Fibroblast of skin of scalp (primary cell): ENCODE measurements at places on chromosomes 3 and 15.

DNA sequence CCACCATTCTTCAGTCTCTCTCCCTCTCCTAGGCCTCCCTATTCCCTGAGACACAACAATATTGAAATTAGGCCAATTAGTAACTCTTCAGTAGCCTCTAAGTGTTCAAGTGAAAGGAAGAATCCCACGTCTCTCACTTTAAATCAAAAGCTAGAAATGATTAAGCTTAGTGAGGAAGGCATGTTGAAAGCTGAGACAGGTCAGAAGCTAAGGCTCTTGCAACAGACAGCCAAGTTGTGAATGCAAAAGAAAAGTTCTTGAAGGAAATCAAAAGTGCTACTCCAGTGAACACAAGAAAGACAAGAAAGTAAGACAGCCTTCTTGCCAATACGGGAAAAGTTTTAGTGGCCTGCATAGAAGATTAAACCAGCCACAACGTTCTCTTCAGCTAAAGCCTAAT lies 41.3 kb downstream of the PPM1L start:
- DNase-seq = no peak

DNA sequence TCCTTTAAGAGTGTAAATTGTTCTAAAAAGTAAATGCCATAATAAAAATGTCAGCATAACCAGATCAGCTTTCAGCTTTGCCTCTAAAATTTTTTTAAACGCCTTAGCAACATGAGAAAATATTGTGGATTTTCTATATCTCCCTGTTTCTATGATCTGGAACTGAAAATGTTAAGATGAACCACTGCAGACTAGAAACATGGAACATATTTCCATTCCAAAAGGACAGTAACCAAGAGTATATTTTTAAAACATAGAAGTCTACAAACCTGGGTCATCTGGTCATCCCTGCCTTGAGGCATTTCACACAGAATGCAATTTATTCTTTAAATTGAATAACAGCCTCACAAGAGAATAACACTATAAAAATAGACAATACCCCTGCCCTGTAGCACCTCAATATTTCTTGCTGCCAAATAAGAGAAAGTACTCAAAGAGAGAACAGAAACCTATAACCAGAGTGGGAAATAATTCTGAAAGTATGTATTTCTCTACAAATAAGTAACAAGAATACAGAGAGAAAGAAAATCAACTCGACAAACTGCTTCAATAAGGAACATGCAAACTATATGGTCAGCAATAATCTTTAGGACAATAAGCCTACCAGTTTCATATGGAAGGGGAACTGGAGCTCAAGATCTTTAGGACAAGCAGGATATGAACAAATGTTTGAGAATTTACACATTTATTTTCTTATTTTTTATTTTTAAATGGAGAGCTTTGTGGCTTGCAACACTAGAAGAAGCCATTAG lies 949.0 kb downstream of the EPHA3 start:
- DNase-seq = no peak

DNA sequence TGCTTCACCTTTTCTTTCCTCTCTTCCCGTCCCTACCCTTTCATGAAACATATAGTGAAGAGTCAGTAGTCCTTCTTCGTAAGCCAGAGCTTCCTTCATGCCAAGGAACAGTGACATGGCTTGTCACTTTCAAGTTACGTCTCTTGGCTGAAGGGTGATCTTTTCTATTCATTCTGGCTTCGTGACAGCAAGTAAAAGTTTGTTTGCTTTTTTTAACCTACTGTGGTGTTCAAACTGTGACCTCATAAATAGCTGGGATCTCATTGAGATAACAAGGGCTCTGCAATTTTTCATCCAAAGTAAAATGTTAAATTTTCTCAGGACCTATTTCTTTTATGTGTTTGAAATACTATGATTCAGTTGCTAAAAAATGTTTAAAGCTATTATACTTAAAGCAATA lies 10.5 kb downstream of the CDIN1 start:
- peak; percentile 39 for DNase-seq

GRCh38 chr3:122325769-122326168 lies 721 bp downstream of the CSTA start:
- DNase-seq = no peak

DNA sequence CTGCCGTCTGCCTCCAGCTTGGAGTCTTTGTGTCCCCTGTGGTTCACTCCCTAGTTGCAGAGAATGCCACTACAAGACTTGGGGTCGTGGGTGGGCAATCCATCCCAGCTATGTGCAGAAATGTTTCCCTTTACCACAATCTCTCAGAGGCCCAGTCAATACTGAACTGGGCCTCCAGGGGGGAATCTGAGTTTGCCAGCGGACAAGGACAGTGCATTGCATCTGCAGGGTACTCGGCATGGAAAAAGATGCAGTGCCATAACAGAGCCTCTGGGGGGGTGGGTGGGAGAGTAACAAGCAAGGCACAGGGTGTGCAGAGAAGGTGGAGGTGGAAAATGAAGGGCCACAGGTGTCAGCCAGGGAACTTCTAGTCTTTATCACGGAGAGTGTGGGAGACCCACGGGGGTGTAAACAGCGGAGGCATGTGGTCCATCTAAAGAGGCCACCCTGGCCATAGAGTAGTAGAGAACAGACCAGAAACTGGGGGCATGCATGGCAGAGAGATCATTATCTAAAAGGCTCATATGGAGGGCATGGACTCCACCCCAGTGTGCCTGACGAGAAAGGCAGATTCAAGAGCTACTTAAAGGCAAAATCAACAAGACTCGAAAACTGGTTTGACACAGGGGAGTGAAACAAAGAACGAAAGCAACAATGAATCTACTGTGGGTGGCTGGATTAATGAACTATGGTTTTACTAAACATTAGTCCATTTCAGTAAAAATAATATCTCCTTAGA lies 182.4 kb downstream of the ANXA2 start:
- DNase-seq = no peak

GRCh38 chr3:76756577-76756976 lies 283.3 kb upstream of the ROBO2 start:
- DNase-seq = no peak

DNA sequence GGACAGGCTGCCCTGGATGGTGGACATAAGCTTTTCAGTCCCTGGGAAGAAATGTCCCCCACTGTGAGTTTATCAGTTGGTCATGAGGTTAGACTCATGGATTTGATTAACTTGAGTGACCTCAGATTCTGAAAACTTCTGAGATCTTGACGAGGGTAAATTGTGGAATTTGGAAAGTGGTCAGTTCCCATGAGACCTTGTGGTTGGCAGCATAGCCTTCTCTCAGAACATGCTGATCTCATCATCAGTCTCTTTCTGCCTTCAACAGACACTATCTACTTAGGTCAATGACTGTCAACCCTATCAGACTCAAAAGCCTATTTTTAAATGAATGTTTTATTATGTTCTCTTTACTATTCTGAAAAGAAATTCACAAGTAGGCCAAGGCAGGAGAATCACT lies 45.6 kb upstream of the NDUFB4 start:
- DNase-seq = peak; percentile 83

DNA sequence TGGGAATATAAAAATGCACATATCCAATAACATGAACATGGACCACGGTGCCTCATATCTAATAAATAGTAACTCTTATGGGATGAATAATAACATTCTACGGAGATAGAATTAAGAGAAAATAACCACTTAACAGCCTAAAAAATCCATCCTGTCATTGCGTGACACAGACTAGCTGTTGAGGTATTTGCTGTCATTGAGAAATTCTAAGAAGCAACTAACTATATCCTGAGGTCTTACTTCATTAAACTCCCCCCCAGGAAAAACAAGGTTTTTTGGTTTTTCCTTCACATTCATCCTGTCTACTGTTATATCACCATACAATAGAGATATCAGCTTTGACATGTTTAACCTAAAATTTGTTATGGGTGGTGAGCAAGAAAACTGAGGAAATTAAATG lies 14.3 kb downstream of the CEP152 start:
- no peak for DNase-seq

DNA sequence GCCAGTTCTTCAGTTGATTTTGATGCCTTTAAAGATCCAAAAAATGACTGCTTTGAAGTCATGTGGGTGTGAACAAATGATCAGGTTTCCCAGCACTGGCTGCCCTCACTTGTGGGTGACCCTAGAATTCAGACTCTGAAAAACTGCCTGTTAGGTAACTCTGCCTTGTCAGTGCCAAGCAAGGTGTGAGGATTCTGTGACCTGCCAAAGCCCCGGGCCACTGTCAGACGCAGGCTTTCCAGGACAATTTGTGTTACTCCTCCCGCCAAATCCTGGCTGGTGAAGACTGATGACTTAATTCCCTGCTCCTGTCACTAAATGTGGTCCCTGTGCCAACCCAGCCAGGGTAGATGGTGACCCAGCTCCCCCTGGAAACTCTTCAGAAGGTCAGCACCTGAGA lies 99.2 kb upstream of the PSMD6 start:
- no peak for DNase-seq
